SK-N-MC (cell line): ENCODE measurements at places on chromosomes 2 and 18.

DNA sequence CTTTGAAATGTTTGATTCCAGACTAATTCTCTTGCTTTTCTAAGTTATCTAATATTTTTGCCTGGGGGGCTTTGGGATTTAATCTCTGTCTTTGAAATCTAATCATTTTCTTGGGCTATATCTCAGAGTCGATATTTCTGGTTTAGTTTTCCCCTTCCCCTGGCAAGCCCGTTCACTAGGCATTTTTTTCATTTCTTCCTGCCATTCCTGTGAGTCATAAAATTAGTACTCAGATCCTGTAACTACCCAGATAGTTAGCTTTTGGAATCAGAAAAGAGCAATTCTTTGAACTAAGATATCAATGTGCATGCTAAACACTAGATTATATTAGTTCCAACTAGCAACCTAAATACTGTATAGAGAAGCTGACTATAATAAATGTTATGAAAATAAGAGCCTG, 29.4 kb upstream of the RNF149 start:
- no peak for DNase-seq

DNA sequence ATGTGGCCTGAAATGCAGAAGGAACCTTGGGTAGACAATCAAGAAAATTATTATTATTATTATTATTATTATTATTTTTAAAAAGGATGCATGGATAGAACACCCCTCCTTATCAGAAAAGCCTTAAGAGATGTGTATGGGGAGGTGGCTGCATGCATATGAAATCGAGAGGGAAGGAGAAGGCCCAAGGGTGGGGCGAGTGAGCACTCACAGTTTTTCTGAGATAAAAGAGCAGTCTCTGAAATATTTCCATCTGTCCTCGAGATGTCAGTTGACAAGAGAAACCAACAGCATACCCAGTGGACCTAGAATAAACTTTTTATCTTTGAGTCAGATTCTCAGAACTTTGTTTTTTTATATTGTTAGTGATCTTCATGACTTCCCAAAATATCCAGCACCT, 282.9 kb downstream of the GPD2 start:
- no peak for DNase-seq

DNA sequence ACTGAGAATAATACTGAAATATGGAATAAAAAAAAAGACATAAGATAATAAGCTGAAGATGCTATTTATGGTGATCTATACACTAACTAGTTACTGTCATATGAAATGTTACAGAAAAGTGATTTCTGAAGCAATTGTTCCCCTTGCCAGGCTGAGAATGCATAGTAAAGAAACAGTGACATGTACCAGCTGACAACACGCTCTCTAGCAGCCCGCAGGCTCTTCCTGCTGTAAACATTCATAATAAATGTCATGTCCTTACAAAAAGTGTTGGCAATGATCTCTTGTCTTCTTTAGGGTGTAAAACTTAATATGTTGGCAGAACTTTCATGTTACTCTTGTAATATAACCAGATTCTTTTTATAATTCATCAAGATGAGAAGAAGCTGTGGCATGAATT, 1171.3 kb downstream of the DSC3 start:
- no peak for DNase-seq

DNA sequence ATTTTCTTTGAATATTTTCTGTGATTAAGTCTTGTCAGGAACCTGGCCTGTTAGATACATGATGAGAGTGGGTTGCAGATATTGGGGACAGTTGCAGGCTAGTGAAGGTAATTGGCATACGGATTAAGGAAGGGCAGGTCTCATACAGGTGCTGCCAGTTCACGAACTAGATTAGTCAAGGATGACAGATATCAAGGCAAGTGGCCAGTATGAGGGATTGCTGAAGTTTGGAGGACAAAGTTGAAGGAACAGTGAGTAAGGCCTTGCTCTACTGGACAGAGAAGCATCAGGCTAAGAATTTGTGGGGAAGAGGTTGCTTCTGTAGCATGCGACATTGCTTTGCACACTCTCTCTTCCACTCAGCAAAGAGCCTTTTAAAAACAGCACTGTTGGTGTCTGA, 12.8 kb upstream of the NCOA1 start:
- DNase-seq = no peak

DNA sequence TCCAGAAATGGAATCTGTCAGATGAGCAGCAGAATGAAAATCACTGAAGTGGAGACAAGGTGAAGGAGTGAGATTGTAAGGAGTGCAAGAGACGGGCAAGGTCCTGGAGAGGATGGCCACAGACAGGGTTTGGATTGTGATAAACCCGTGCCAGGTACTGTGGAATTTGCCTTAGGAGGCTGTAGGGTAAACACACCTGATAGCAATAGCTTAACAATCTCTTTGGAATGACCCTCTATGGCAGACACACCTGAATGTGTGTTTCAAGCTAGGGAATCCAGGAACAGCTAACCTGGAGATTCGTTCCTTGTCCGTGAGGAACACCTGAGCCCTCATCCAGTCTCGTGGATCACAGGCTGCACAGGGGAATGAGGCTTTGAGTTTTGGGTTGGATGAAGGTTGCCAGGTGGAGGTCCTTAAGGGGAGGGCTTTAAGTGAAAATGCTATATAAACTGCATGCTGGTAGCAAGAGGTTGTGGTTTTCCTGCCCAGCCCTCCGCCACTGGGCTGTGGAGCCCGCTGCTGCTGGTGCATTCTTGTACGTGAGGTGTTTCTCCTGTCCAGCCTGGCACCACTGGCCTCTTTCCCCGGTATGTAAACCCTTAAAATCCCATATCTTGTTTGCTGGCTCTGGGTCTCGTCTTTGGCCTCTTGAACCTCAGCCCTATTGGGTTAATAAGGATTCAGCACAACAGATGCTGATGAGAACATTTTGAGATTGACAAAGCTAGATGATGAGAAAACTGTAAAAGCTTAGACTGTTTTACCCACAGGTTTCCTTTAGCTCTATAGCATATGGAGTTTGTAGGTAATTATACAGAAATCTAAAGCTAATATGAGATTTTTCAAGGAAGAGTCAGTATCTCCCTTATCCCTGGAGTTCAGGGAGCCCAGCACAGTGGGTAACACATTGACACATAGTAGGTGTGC, 117.9 kb downstream of the ARHGAP15 start:
- no peak for DNase-seq

GRCh38 chr2:222433332-222434173, 9.2 kb downstream of the SGPP2 start:
- DNase-seq = no peak

DNA sequence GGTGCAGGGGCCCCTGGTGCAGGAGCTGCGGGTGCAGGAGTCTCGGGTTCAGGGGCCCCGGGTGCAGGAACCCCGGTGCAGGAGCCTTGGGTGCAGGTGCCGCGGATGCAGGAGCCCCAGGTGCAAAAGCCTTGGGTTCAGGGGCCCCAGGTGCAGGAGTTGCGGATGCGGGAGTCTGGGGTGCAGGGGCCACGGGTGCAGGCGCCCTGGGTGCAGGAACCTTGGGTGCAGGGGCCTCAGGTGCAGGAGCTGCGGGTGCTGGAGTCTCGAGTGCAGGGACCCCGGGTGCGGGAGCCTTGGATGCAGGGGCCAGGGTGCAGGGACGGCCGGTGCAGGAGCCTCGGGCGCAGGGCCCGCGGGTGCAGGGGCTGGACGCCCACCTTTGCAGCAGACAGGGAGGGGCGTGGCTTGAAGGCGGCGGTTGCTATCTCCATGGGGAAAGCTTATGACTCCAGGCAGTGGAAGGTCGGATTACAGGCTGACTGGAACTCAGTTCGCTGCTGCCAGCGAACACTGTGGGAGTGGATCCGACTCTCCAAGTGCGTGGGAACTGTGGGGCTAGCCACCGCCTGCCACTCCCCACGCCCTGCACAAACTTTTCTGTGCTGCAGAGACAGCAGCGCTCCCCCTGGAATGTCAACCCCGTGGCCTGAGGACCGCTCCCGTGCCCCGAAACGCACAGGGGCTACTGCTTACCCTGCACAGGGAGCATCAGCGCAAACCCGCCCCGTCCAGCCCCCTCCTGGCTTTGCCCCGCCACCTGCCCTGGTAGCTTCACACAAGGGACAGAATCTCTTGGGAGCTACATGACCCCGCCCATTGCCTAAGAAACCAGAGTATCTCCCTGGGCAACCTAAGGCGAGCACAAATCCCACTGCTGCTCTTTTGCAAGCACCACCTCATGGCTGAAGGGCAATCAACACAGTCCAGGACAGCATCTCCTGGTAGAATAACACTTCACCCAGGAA, 40.3 kb downstream of the COPS9 start:
- no peak for DNase-seq

GRCh38 chr18:50298443-50299284, 11.2 kb upstream of the CXXC1 start:
- no peak for DNase-seq

DNA sequence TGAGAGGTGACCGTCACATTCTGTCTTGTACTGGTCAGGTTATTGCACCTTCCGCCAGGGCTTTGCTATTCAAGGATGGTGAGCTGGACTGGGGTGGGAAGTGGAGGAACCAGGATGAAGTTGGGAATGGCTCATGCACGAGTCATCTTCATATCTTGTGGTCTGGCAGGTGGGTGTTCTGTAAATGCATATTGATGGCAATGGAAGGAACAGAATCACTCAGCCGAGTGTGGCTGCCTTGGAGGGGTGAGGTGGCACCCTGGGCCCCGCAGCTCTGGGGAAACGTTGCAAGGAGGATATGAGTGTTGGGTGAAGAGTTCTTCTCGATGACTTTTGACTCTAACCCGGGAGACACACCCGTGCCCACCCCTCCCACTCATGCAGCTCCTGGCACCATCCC, 1.2 kb downstream of the NEU2 start:
- DNase-seq = no peak
